ENCODE measurements at places on chromosomes 16 and 17.
A peak's percentile ranks its signal among the peaks of the same experiment; 100 is the strongest.

- no peak for DNase-seq
Observed at GRCh38 chr16:4911970-4912386, 25.0 kb downstream of the PPL start.

GRCh38 chr16:83002351-83003334 is 375.9 kb downstream of the CDH13 start:
- DNase-seq = no peak

DNA sequence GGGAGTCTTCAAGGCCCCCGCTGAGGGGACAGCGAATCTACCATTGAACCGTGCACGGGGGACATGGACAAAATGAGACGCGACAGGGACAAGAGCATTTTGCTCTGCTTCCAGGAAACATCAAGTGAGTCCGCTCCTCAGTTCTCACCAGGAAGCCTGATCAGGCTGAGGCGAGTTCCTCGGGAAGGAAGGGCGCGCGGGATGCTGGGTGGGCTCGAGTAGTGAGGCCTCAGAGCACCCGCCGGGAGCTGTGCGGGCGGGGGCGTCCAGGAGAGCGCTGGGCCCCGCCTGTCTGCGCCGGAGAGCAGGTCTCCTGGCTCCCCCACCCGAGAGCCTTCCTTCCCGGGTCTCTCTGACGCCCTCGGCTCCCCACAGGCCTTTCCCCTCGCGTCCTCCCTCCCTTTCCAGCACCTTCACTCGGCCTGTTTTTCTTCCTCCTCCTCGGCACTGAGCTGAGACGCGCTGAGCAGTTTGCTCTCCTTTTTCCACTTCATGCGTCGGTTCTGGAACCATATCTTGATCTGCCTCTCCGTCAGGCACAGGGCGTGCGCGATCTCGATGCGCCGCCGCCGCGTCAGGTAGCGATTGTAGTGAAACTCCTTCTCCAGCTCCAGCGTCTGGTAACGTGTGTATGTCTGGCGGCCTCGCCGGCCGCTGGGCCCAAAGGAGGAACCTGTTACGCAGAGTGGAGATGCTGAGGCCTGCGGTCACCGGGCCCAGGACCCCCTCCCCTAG is 2.6 kb upstream of the HOXB5 start:
- no peak for DNase-seq

DNA sequence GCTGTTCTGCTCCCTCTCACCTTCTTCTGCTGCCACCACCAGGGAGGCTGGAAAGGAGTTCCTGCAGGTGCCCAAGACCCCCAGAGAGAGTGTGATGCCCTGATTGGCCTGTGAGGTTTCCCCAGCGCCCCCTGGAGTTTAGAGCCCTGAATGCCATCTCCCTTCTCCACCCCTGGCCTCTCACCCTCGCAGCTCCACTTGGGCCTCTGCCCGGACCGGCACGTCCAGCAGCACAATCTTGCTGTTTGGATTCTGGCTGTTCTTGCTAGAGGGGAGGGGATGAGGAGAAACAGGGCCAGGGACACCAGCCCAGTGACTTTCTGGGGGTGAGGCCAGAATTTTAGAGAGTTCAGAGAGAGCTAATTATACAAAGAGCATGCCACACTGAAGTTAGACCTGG is 12.5 kb upstream of the FAM171A2 start:
- no peak for DNase-seq

GRCh38 chr16:11575223-11575589 is 11.5 kb downstream of the LITAF start:
- no peak for DNase-seq

- DNase-seq = no peak
Observed at GRCh38 chr16:59259950-59260319, 525.8 kb upstream of the GOT2 start.

DNA sequence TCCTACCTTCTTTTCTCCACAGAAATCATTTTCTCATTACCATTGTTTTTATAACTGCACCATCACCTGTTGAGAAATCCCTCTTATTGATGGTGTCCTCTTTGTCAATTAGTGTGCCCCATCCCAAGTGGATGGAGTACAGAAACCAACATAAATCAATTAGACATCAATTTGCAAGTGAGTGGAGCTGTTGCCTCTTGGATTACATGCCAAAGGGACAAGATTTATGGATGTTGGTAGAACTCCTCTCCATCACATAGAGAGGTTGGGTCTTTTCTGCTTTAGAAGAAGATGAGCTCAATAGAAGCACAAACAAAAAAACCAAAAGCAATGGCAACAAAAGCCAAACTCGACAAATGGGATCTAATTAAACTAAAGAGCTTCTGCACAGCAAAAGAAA is 973.5 kb downstream of the CDH11 start:
- DNase-seq = no peak

DNA sequence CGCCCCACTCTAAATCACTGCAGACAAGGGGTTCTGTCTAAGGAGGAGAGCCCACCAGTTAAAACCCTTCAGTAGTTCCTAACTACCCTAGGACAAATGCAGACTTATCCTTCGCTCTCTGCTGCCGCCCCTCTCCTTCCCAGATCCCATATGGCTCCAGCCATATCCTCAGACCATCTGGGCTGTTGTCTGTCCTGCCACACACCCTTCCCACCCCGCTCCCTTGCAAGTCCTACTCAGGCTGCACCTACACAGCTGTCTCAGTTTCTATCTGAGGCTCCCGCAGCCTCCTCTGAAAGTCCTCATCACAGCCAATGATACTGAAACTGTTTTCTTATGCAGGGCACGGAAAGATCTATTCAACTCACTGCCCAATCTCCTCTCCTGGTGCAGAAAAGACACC is 720 bp upstream of the BCKDK start:
- no peak for DNase-seq

DNA sequence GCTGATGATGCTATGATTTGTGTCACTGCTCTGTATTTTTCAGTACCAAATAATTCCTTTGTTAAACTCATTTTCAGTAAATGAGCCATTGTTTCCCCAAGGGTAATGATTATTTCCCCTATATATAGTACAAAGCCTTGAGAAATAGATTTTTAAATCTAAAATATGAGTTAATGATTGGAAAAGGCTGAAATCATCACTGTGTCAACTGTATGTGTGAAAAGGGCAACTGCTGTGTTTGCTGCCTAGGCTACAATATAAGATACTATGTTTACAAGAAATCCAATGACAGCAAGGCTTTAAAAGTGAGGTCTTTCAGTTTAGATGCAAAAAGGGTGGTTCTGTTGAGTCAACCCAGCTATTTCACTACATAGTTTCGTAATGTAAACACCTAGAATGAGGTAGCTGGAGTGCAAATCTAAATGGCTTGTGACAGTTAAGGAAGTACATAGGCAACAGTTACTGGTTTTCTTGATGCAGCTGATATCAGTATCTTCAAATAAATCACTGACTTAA is 15.3 kb downstream of the NLK start:
- no peak for DNase-seq

- peak; percentile 98 for DNase-seq
Observed at GRCh38 chr16:70151391-70151790, 22.2 kb upstream of the CLEC18C start.

- no peak for DNase-seq
Observed at GRCh38 chr17:63474586-63475460, 2.0 kb upstream of the ACE start.

GRCh38 chr16:50367777-50368409 is 895 bp downstream of the BRD7 start:
- DNase-seq = no peak

GRCh38 chr17:49193513-49194296 is 16.7 kb downstream of the GNGT2 start:
- DNase-seq = no peak

- DNase-seq = no peak
Observed at GRCh38 chr16:20318437-20318836, 8.9 kb downstream of the GP2 start.

DNA sequence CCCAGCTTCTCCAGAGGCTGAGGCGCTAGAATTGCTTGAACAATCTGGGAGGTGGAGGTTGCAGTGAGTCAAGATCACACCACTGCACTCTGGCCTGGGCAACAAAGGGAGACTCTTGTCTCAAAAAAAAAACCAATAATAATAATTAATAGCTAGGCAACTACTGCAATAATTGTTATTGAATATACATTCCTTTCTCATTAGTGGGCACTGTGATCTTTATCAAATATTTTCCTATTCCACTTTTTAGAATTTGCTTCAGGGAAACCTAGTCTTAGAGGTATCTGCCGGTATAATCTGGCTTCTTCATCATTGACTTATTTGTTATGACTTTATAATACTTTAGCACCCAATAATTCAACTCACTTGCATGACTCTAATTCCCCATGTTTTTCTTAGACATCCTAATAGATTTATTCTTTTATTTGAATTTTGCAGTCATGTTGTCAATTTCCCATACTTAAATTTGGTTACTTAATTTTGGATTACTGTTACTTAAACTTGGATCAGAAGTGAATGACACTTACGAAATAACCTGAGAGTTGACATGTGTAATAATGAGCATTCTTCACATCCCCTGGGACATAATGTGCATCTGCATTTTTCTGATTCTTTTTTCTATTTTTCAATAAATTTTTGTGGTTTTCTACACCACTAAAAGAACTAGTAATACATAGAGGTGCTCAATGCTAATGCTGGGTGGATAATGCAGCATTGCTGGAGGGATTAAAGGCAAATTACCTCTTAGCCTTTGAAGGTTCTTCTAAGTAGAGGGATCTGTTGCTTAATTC is 25.0 kb upstream of the KCNJ16 start:
- DNase-seq = no peak

- DNase-seq = no peak
Observed at GRCh38 chr17:76565728-76566612, 19.7 kb downstream of the ST6GALNAC2 start.

- peak; percentile 14 for DNase-seq
Observed at GRCh38 chr17:79991140-79991923, 44.3 kb downstream of the TBC1D16 start.

GRCh38 chr16:86882586-86883280 is 304.4 kb downstream of the FOXL1 start:
- no peak for DNase-seq

- DNase-seq = no peak
Observed at GRCh38 chr16:29662000-29662728, 883 bp upstream of the SPN start.

DNA sequence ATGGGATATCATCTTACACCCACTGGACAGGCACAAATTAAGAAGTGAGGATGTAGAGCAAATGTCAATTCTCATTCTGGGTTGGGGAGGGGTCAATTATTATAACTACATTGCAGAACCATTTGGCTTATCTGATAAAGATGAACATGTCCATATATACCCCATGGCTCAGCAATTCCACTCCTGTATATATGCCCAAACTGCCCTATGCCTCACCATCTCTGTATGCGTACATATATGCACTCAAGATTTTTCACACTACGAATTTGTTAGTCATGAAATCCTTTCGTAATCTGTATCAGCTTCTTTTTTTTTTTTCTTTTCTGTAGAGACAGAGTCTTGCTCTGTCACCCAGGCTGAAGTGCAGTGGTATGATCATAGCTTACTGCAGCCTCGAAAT is 20.8 kb upstream of the CNEP1R1 start:
- no peak for DNase-seq

DNA sequence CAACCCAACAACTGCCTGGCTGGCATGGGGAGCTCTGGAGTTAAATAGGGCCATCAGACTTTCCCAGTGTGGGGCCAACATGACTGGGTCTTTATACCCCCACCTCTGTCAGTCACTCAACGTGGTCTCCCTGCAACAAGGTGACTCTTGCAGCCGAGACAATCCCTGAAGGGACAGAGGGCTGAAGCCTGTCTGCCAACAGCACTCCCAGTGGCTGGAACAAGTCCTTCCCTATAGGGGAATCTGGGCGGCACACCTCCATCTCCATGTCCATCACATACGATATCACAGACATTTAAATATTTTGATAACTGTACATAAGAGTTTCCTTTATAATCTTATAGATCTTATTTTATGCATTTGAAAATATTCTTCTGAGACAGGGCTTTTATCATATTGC is 4.8 kb upstream of the MAPT start:
- DNase-seq = no peak

GRCh38 chr17:6070913-6071511 is 833 bp downstream of the WSCD1 start:
- no peak for DNase-seq

DNA sequence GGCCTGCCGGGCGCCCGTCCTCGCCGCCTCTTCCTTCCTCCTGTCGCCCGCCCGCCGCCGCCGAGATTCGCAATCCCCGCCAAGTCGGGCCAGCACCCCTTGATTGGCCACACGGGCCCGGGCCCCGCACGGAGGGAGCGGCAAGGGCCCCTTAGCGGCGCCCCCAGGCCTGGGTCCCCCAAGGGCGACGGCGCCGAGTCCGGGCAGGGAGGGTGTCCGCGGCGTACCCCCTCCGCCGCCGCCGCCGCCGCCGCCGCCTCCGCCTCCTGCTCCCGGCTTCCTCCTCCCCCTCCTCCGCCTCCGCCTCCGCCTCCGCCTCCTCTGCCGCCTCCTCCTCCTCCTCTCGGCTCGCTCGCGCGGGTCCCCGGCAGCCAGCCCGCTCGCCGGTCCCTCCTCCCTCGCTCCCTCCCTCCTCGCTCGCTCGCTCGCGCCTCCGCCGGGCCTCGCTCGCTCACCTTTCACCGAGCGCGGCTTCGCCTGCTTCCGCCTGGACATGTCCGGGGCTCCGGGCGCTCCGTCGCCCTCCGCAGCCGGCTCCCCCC is 561 bp downstream of the ZNF423 start:
- no peak for DNase-seq

DNA sequence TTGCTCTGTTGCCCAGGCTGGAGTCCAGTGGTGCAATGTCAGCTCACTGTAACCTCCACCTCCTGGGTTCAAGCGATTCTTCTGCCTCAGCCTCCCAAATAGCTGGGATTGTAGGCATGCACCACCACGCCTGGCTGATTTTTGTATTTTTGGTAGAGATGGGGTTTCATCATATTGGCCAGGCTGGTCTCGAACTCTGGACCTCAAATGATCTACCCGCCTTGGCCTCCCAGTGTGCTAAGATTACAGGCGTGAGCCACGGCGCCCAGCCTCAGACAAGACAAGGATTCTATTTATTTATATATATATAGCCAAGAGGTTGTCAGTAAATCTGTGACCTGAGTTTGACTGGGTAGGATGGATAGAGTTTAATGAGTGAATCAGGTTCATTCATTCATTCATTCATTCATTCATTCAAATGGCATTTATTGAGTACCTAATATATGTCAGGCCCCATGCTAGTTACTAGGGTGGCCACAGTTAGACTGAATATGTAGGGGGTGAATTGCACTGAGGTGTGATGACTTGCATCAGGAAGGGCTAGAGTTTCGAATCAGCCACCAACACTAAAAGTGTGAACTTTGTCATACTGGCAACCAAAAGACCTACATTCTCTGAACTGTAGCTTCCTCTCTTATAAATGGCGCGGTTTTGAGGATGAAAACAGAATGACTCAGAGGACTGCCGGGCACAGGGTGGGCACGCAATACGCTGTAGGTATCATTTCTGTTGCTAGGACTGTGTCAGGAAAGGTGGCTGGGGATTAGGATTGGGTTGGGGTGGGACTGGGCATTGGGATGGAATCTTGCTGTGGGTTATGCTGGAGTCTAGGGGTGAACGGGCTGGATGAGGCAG is 37.8 kb downstream of the ITGAE start:
- DNase-seq = no peak

GRCh38 chr17:80446645-80447405 is 29.6 kb downstream of the NPTX1 start:
- DNase-seq = no peak

Measured in DMS79 (cell line).